SW 1271 (cell line): ENCODE measurements at places on chromosomes 4 and X.
A peak's percentile ranks its signal among the peaks of the same experiment; 100 is the strongest.

- no peak for DNase-seq
These were observed 13.2 kb upstream of the HCCS start for GRCh38 chrX:11097933-11098332.

GRCh38 chr4:188295899-188296298 is 156.7 kb downstream of the TRIML1 start:
- no peak for DNase-seq

GRCh38 chrX:153688911-153689590 is 1.3 kb downstream of the SLC6A8 start:
- DNase-seq = no peak

GRCh38 chr4:10077483-10078335 is 38.9 kb downstream of the WDR1 start:
- no peak for DNase-seq

GRCh38 chrX:105488716-105489115 is 268.2 kb upstream of the TEX13A start:
- DNase-seq = no peak

- no peak for DNase-seq
These were observed 209.7 kb downstream of the LRBA start for GRCh38 chr4:150805183-150806025.

DNA sequence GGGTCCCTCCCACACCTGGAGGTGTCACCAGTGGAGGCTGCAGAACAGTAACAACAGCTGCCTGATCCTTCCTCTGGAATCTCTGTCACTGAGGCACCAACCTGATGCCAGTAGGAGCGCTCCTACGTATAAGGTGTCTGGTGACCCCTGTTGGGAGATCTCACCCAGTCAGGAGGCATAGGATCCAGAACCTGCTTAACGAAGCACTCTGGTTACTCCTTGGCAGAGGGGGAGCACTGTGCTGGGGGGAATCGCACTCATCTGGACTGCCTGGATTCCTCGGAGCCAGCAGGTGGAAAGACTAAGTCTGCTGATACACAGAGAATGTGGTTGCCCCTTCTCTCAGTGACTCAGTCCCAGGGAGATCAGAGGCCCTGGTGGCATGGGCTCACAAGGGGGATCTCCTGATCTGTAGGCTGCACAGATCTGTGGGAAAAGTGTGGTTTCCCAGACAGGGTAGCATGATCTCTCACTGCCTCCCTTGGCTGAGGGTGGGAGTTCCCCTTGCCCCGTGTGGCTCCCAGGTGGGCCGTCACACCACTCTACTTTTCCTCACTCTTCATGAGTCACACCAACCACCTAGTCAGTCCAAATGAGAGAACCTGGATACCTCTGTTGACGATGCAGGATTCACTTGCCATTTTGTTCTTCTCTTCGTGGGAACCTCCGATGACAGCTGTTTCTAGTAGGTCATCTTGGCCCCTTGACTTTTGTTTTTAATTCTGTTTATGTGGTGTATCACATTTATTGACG is 305.9 kb downstream of the IDS start:
- no peak for DNase-seq

DNA sequence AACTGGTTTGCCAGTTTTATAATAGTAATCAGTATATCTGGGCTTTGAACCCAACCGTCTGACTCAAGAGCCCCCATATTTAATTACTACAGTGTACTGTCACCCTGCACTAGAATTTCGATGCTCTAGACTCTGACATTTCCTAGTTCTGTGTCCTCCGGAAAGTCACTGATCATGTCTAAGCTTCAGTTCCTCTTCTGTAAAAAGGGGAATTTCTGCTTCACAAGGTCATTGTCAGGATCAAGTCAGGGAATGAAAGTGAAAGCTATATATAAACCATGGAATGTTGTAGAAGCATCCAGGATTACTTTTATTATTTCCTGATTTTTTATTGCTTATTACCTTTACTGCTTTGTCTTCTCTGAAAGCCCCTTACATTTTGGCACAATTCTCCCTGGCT is 4.0 kb upstream of the KCNIP4 start:
- no peak for DNase-seq

DNA sequence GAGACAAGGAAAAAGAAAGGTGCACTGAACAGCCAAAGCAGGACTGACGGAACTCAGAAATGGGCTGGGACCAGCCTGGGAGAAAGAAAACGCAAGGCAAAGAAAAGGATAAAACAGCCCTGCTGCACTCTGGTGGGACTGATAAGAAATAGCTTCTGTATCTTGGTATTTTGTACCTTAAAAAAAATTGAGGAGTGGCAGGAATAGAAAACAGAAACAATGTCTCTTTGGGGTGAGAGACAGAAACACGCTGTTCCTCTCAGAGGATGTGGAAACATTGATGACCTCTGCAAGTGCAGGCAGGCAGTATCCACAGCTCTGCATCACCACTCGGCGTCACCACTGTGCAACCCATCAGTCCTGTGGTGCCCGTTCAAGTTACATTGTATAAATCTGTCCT is 152.5 kb upstream of the SPRY1 start:
- no peak for DNase-seq

GRCh38 chrX:84729408-84729807 is 227.2 kb upstream of the HDX start:
- no peak for DNase-seq

DNA sequence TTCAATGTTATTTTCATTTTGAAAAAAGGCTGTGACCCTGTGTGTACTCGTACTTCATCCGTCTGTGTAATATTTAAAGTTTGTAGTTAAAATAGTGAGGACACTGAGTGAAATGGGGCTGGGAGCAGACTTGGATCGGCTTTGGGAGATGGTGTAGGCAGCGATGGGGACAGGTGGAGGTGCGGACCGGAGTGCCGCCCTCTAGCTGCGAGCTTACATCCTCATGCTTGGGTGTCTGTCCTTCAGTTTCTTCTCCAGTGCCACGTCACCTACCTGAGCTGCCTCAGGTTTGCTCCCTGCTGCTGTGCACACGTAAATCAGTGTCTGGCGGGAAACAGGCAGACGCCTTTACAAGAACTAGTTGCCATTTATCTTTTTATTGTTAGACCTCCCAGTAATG is 146.1 kb downstream of the GPR143 start:
- no peak for DNase-seq

- no peak for DNase-seq
These were observed 123.3 kb downstream of the CLCN4 start for GRCh38 chrX:10280071-10280470.

DNA sequence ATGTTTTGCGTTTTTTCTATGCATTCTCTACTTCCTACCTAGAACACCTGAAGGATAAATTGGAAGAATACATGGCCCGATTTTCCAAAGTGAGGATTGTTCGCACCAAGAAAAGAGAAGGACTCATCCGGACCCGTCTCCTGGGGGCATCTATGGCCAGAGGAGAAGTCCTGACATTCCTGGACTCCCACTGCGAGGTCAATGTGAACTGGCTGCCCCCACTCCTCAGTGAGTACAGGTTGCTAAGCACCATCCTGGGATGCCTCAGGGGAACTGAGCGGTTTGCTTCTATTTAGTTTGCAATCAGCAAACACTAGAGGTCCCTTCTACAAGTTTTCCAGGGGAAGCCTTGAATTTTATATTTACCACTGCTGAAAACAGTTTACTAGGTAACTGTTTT is 359.3 kb upstream of the GALNT7 start:
- DNase-seq = no peak

- DNase-seq = no peak
These were observed 36.8 kb downstream of the RAP1GDS1 start for GRCh38 chr4:98298022-98298421.

DNA sequence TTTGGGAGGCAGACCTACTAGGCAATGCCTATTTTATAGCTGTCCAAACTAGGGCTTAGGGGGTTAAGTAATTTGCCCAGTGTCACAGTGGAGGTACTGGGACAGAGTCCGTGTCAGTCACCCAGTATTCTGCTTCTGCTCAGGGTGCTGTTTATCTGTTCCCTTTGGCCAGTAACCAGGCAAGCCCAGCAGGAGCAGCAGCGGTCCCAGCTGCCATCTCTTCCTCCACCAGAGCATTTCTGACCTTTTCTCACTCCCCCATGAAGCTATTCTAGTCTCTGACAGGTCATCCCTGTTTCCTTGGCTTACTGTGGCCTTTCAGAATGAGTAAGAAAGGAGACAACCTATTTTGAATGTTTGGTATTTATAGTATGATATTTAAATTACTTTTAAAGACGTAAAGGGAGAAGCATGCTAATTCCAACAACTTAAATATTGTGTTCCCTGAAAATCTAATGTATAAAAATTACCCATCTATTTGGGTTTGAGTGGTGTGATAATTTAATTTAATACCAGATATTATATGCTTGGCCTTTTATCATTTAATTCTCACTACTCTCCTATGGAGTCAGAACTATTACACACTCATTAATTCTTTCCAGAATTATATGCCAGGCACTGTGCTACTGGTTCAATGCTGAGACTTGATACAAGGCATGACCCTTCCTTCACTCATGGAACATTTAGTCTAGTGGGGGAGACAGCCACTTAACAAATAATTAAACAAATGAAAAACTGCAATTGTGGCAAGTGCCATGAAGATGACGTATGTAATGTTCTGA is 60.6 kb downstream of the RPS6KA3 start:
- no peak for DNase-seq

DNA sequence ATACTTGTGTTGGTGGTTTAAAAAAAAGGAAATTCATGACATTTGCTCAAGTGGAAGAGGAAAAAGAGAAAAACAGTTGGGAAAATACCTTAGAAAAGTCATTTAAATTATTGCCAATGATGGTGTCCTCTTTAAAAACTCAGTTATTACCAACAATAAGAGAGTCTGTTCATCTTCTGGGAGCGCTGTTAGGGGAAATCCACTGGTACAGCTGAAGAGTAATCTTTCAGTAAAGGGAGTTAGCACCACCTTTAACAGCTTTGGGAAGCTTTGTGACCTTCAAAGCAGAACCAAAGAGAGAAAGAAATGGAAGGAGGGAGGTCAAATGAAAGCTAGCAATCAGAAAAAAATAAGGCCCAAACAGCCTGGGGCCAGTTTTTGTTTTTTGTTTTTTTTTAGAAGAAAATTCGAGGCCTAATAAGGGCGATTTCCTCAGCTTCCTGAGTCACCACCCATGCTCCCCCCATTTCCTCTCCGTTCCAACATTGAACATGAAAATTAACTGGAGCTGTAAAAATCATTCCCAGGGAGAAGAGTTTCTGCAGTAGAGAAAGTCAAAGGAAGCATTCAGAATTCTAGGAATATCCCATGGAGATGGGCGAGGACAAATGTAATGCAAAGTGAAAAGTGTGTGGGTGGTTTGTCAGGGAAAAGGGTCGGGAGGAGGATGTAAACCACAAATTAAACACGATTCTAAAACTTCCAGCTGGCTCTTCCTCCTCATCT is 115.1 kb downstream of the SH3KBP1 start:
- DNase-seq = no peak

GRCh38 chr4:39786838-39787237 is 88.9 kb downstream of the UBE2K start:
- no peak for DNase-seq

DNA sequence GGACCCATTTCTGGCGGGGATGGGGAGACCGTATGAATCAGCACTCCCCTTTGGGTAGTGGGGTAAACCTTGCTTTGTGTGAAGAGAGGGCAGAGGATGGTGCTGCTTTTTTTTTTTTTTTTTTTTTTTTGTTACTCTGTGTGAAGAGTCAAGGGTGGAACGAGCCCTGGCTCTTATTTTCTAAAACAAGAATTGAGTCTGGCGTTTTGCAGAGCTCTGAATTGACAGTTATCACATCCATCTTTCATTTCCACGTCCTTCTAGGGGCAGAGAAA is 1.2 kb downstream of the SLAIN2 start:
- DNase-seq = no peak

DNA sequence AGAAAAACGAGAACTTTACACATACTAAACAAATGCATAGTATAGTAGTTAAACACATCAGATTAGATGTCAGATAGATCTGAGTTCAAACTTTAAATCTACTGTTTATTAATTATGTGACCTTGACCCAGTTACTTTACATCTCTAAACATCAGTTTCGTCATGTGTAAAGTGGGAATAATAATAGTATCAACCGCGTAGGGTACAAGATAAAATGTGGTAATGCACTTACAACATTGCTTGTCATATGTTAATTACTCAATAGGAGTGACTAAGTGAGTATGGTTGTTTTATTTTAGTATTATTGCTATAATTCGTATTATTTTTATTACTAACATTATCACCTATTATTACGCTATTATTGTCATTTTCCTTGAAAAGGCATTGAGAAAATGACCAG is 144.2 kb downstream of the KLHL4 start:
- no peak for DNase-seq

- no peak for DNase-seq
These were observed 9.8 kb downstream of the SCFD2 start for GRCh38 chr4:53355930-53356521.

DNA sequence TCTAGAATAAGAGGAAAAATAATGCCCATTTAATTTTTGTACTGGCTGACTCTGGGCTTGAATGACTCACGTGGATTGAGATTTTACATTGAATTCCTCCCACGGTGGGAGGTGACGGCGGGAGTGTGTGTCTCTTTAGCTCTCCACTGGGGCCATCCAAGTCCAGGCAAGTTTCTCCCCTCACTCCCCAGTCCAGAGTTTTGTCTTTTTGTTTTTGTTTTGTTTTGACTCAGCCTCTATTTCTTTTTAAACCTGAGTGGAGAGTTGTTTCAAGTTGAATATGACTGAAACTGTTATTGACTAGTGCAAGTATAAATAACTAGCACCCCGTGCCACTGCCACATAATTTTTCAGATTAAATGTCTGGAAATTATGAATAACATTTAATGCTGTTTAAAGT is 13.6 kb downstream of the CHST7 start:
- DNase-seq = peak; percentile 0

- no peak for DNase-seq
These were observed 115.5 kb upstream of the FAM9A start for GRCh38 chrX:8916697-8917096.

GRCh38 chr4:78940752-78941151 is 1.5 kb upstream of the PAQR3 start:
- no peak for DNase-seq

DNA sequence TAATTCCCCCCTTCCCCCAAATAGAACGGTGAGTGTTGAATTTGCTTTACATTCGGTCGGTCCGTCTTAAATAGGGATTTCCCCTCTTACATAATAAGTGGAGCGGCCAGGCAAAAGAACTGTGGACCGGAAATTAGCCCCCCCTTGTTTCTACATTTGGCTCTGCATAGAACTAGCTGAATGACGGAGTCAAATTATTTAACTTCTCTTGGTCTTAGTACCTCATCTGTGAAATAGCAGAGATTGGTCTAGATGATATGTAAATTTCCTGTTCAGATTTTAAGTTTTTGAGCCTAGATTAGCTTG is 1.3 kb downstream of the SPATA18 start:
- no peak for DNase-seq

DNA sequence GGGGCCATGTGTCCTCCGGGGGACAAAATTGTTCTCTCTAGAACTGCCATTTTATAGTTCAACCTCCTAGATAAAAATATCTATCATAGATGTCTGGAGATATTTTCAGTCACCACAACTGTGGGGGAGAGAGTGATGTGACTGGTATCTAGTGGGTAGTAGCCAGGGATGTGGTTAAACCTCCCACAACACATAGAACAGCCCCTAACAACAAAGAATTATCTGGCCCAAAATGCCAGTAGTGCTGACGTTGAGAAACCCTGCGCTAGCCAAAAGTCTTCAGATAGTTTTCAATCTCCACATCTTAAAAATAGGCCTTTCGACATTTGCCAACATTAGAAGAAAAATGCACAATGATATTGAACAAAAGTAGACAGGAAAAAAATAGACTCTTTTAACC is 19.0 kb upstream of the SUPT20HL2 start:
- no peak for DNase-seq
